Muscle of arm (tissue), 14 donors: ENCODE measurements at places on chromosomes 5 and 9. TPM values are rescaled to one million over a fixed set of nuclear protein-coding genes. Genes with fewer than 3 reads are reported as not detected.

DNA sequence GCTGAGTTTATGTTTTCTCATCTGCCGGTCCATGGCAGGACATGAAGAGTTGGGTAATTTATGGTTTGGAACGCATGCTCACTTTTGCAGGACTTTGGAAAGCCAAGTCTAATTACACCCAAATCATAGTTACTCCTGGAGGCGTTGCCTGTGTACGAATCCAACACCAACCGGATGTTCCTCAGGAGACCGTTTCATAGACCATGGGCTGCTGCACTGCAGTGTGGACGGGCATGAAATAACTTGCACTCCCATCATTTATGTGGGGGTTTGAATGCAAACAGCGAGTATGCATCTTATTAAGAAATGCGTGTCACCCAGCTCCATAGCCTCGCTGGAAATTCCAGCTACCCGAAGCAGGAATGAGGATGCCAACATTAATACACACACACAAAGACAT lies 96.1 kb upstream of the IRX2 start:
- DNase-seq = no peak

- no peak for DNase-seq
Measured at GRCh38 chr5:94967525-94967924, 317.4 kb downstream of the MCTP1 start.

GRCh38 chr5:151627650-151628049 lies 36.5 kb upstream of the FAT2 start:
- DNase-seq = no peak

- no peak for DNase-seq
Measured at GRCh38 chr9:88661759-88662158, 126.8 kb downstream of the NXNL2 start.

DNA sequence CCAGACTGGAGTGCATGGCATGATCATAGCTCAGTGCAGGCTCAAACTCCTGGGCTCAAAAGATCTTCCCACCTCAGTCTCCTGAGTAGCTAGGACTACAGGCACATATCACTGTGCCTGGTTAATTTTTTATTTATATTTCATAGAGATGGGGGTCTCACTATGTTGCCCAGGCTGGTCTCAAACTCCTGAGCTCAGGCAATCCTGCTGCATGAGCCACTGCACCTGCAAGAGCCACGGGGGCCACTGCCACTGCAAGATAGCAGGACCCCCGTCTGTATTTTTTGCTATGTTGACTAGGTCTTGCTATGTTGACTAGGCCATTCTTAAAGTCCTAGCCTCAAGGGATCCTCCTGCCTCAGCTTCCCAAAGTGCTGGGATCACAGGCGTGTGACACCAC lies 6.5 kb downstream of the CYSTM1 start:
- no peak for DNase-seq

GRCh38 chr5:119302916-119303897 lies 52.6 kb upstream of the TNFAIP8 start:
- peak; percentile 22 for DNase-seq

OCLN gene
- polyA plus RNA-seq = 2.1 TPM

HARS1 gene
- polyA plus RNA-seq = 54.9 TPM

HMHB1 gene
- 0.67 TPM for polyA plus RNA-seq

LHX3 gene
- not detected for polyA plus RNA-seq

MAMDC2 gene
- polyA plus RNA-seq = 7.3 TPM

ENHO gene
- polyA plus RNA-seq = 3.1 TPM
